Stimulated activated CD4-positive, alpha-beta T cell treated with anti-CD3 and anti-CD28 coated beads, Interleukin-1b, Interleukin-23, amount 100 ng/mL, for 1 hour (primary cell): ENCODE measurements at places on chromosomes 12 and 14.

DNA sequence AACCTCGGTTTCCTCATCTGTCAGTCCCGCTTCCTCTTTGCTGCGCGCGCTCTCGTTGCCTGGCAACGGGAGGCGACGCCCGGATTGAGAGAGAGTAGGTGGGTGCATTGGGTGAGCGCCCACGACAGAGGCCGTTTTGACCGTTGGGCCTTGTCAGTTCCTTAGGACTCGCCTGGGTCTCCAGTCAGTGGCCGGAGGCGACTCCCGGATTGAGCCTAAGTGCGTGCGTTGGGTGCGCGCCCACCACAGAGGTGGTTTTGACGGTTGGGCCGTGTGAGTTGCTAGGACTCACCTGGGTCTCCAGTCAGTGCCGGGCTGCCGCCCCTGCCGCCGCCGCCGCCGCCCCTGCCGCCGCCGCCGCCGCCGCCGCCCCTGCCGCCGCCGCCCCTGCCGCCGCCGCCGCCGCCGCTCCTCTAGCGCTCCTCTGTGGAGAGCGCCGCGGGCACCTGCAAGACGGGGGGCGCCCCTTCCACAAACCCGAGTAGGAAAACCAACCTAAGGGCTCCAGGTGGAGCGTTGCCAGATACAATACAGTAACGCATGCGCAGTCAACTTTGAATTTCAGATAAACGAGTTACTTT, 37.2 kb downstream of the APOBEC1 start:
- no peak for DNase-seq

DNA sequence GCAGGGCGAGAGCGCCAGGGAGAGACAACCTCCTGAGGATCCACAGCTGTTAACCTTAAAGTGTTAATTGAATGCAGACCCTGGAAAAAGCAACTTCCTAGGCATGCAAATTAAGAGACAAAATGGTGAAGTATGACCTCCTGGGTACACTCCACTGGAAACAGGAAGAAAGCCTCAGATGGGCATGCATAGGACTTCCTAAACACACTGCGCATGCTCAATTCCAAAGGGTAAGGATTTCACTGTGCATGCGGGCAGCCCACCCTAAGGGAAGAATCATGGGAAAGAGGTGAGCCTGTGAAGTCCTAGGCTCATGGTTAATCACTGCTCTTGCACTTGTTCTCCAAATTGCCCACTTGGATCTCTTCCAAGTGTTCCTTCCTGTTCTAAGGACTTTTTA, 80.5 kb upstream of the CAPRIN2 start:
- no peak for DNase-seq

GRCh38 chr14:36618641-36619040, 36.2 kb upstream of the NKX2-8 start:
- DNase-seq, result no peak

DNA sequence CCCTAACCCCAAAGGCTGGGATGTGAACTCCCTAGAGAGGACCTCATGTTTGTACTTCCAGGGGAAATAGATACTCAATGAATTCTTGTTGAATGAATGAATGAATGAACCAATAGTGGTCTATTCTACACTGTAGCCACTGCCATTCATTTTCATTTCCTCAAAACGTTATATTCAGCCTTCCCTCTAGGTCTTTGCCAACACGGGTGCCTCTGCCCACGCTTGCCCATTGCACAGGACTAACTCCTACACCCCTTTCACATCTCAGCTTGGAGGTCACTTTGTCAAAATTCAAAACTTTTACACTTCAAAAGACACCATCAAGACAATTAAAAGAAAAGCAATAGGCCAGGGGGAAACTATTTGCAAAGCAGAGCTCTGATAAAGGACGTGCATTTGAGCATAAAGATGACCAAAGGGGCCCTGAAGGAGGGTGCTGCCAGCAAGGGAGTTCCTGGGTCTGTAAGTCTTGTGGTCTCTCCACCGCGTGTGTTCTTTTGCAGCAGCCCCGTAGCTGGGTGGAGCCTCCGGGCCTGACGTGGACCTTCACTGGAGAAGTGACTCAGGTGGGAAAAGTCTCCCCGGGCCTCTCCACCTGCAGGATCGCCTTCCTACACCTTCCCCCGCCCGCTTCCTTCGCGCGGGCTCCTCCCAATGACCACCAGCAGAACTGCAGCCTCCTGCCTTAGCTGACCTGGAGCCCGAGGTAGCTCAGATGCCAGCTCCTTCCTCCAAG, 31.5 kb downstream of the TMEM63C start:
- no peak for DNase-seq

- no peak for DNase-seq
Observed at GRCh38 chr12:12181511-12181910, 85.3 kb downstream of the LRP6 start.

DNA sequence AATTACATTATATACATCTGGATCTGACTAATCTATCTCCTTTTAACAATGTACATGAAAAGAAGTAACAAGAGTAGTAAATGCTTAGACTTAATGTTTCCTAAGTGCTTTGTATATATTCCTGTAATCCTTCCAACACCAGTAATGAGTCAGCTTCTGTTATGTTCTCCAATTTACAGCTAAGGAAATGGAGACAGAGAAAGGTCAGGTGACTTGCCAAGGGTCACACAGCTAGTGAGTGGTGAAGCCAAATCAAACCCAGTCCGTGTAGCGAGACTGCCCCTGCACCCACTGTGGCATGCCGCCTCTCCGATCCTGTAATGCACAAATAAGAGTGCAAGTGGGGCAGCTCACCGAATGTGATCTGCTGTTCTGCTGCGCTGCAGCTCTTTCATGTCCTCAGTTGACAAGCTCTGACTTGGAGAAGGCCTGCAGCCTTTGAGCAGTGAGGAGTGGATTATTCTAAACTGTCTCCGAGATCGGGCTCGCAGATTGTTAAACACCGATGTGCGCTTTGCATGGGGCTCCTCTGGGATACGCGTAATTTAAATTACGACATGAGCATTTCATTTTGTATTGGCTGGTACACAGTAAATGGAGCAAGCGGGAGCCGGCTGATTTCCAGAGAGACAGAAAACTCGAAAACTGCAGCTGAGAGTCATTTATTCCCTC, 65.1 kb upstream of the KTN1 start:
- no peak for DNase-seq
